Esophagus muscularis mucosa (tissue), 4 donors: ENCODE measurements at places on chromosomes 12 and 14. TPM values are rescaled to one million over a fixed set of nuclear protein-coding genes. Genes with fewer than 3 reads are reported as not detected.

- H3K4me3 ChIP-seq, result peak overlapping the region; percentile 83
- no peaks in the 10 kb centered on the region for H3K27me3 ChIP-seq
- peak overlapping the region; percentile 96 for H3K27ac ChIP-seq
- peaks cover 2% of the 10 kb centered on the region for H3K36me3 ChIP-seq
- H3K4me1 ChIP-seq, result peaks cover 38% of the 10 kb centered on the region
Measured at GRCh38 chr14:75426332-75427125, 1.3 kb upstream of the JDP2 start.

The GDF3 gene
- not detected for total RNA-seq

The TAS2R30 gene
- 2.2 TPM for total RNA-seq

The CLEC2A gene
- not detected for total RNA-seq

The PDZRN4 gene
- 54.0 TPM for total RNA-seq

DNA sequence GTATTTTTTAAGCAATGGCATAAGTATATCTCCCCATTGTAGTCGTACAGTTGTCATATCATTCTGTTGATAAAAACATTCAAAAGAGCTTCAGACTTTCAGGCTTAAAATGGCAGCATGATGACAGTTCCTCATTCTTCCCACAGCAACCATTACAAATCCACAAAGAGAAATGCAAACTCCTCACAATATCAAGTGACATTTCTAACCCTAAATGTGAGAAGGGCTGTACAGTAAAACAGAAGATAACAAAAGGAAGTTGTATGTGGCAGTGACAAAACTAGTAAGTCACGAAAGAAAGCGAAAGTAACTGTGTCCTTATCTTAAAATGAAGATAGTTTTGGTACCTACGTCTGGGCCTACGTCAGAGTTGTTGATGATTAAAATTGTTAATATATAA is 46.7 kb downstream of the GXYLT1 start:
- no peaks in the 10 kb centered on the region for H3K4me1 ChIP-seq
- H3K27ac ChIP-seq, result no peak overlapping the region
- H3K27me3 ChIP-seq, result no peaks in the 10 kb centered on the region
- H3K36me3 ChIP-seq, result no peaks in the 10 kb centered on the region
- no peak overlapping the region for H3K4me3 ChIP-seq

GRCh38 chr12:25286837-25287236 is 36.1 kb upstream of the KRAS start:
- no peaks in the 10 kb centered on the region for H3K36me3 ChIP-seq
- no peak overlapping the region for H3K4me3 ChIP-seq
- H3K27me3 ChIP-seq, result no peaks in the 10 kb centered on the region
- no peak for DNase-seq
- no peak overlapping the region for H3K27ac ChIP-seq

The CCDC196 gene
- not detected for total RNA-seq
